Type B pancreatic cell (in vitro differentiated cells): ENCODE measurements at places on chromosomes 7 and 10.

DNA sequence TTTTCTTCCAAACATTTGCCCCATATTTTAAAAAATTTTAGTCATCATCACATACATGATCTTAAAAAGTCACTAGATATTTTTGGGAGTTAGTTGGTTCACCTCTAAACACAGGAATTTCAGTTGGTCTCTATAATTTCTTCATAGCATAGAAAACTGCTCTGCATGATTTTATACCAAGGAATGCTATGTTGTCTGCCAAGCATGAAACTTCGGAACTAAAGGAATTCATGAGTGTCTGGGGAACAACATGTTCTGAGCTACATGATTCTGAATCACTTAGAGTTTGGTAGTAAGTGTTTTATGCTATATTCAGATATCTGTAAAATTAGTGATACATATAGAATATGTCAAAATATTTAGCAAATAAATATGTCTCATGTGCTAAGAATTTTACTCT, 957.8 kb downstream of the GATA3 start:
- DNase-seq = no peak

DNA sequence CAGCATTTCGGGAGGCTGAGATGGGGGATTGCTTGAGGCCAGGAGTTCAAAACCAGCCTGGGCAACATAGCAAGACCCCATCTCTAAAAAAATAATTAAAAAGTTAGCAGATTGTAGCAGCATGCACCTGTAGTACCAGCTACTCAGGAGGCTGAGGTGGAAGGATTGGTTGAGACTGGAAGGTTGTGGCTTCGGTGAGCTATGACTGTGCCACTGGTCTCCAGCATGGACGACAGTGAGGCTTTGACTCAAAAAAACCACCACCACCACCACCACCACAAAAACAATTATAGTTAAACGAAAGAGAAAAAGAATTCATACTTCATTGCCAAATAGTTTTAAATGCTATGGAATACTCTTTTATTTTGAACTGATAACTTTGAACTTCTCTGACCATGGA, 63.4 kb downstream of the VTI1A start:
- DNase-seq = no peak

- no peak for DNase-seq
These were observed 333.7 kb upstream of the PODXL start for GRCh38 chr7:131890176-131890575.

- no peak for DNase-seq
These were observed 206.9 kb upstream of the PHYHIPL start for GRCh38 chr10:58969576-58969975.

- no peak for DNase-seq
These were observed 11.4 kb downstream of the XPNPEP1 start for GRCh38 chr10:109911903-109912302.

DNA sequence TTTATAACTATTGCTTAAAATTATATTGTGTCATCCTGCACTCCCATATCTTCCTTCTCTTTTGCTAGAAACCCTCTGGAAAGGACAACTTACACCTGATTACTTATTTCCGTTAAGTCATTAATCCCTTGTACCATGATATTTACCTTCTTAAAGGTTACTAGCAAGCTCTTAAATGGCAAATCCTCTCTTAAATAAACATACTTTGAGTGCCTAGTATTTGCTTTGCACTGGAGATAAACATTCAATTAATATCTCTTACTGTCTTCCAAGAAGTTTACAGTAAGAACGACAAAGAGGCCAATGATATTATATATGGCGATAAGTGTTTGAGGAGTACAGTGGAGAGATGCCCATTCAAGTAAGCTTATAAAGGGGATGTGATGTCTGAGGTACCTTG, 278.3 kb downstream of the HGF start:
- no peak for DNase-seq

GRCh38 chr10:67261300-67261797, 335.5 kb downstream of the LRRTM3 start:
- DNase-seq = no peak

DNA sequence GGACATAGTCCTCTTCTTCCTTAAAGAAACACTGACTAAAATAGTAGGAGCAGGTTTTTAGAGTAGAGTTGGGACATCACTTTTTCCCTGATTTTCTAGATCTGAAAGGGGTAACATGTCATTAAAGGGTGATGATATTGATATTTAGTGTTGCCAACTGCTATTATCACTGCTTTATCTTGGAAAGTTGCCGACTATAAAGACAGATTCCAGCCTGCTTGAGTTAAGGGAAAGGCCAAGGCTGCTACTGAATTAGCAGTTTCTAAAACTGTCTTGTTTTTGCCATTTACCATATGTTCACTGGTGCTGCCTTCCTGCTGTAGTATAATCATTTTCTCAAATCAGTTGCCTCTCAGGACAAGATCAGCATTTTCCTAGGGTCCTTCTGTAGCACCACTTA, 29.7 kb downstream of the AP3M1 start:
- no peak for DNase-seq

DNA sequence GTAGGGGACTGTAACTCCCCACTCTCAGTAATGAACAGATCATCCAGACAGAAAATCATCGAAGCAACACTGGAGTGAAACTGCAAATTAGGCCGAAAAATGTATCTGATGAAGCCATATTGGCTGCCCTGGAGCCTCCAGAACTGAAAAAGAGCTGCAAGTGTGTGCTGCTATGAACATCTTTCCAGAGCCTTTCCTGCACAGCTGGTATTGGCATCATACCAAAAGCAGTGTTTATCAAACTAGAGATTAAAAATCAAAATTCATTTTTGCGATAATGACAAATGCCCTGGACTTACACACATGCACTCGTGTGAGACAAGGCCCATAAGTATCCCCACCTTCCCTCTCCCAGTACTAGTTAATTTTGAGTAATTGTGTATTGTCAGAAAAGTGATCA, 6.8 kb upstream of the CLDN12 start:
- DNase-seq = no peak

- DNase-seq = no peak
These were observed 40.0 kb downstream of the C10orf120 start for GRCh38 chr10:122659651-122660050.

DNA sequence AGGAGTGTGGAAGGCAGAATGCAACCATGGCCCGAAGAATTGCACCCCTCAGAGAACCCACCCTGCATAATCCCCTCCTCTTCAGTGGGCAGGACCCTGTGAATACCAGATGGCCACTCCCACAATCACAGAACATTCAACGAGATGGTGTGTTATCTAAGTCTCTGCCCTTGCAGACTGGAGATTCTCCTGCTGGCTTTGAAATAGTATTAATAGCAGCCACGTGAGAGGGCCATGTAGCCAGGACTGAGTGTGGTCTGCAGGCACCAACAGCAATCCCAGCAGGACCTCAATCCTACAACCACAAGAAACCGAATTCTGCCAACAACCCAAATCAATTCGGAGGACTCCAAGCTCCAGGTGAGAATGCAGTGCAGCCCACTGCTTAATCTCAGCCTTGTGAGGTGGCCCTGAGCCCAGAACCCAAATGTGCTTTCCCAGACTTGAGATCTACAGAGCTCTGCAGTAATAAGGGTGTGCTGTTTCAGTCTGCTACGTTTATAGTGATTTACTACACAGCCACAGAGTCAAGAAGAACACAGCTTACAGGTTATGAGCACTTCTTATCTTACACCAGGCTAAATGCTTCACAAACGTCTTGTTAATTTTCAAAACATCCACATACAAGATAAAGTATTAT, 72.1 kb downstream of the VOPP1 start:
- DNase-seq = no peak

- peak; percentile 70 for DNase-seq
These were observed 2.1 kb downstream of the SP8 start for GRCh38 chr7:20784388-20785156.

- DNase-seq = no peak
These were observed 71.4 kb upstream of the PRSS58 start for GRCh38 chr7:142329062-142329790.

DNA sequence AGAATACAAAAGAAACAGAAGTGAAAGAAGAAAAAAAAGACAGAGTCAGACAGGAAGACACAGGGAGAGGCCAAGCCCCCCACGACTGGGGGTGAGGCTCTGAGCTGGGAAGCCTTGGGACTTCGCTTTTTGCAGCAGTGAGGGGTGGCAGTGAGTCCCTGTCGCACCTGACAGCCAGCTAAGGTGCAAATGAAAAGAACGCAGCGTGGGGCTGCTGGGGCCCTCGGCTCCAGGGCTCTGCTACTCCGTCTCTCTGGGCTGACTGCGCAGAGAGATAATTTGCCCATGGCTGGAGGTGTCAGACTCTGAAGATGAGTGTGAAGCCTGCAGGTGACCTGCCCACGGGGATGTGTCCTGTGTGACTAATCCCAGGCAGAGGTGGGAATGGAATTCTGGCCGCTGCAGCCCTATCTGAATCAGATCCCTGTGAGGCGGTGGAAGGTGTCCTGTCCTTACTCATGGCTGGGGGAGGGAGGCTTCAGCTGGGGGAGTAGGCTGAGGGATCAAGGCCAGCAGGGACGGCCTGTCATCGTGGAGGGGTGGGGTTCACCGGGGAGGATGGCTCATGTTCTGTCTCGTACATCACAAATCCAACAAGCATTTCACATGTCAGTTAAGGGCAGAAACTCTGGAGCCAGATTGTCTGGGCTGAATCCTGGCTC, 96.4 kb downstream of the SLIT1 start:
- DNase-seq = no peak

DNA sequence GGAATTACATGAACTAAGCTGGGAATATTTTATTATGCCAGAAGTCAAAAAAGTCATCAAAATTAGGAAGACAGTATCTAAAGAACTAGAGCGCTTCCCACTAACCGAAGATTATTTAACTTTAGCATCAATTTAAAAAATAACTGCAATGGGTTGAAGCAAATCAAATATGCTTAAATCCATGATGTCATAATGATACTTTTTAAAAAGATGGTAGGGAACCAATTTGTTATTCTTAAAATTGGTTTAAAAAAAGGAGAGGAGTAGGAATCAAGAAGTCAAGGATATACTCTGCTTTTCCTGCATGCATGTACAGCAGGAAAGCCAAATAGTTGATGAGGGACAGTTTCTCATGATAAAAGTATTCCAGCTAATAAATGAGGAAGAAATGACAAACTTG, 3.2 kb upstream of the ASAH2 start:
- no peak for DNase-seq

DNA sequence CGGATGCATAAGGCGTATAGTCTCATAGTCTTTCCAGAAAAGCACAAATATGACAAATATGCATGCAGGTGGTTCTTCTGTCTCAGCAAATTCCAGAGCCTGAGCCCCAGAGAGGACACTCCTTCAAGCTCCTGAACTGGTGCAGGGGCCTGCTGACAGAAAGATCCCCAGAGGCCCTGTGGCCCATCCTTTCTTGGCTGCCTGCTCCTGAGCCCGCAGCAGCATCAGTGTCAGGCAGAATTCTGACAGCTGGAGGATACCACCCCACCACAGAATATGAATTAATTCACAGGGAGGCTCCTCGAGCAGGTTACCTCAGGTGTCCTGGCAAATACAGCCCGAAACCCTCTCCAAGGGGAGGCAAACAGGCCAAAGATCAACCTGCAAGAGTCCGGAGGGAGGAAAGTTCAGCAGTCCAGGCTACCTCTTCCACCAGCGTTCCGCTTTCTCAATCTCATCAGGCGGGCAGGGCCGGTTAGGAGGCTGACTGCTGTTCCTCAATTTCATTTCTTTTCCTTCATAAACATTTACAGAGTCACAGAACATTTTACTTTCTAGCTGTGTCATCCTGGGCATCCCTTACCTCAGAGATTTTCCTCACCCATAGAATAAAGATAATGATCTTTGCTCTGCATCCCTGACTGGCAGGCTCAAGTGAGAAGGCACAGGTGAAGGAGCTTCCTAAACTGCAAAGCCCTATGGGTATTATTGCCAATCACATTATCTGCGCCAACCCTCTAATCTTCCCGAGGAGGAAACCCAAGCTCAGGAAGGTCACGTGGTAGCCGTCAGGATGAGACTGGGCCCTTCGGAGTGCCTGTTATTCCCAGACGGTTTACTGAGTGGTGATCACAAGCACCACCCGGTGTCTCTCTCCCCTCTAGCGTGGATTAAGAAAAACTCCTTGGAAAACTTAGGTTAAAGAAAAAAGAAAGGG, 1.4 kb downstream of the DNAJB12 start:
- DNase-seq = no peak

GRCh38 chr7:49091089-49091488, 166.7 kb downstream of the CDC14C start:
- no peak for DNase-seq

DNA sequence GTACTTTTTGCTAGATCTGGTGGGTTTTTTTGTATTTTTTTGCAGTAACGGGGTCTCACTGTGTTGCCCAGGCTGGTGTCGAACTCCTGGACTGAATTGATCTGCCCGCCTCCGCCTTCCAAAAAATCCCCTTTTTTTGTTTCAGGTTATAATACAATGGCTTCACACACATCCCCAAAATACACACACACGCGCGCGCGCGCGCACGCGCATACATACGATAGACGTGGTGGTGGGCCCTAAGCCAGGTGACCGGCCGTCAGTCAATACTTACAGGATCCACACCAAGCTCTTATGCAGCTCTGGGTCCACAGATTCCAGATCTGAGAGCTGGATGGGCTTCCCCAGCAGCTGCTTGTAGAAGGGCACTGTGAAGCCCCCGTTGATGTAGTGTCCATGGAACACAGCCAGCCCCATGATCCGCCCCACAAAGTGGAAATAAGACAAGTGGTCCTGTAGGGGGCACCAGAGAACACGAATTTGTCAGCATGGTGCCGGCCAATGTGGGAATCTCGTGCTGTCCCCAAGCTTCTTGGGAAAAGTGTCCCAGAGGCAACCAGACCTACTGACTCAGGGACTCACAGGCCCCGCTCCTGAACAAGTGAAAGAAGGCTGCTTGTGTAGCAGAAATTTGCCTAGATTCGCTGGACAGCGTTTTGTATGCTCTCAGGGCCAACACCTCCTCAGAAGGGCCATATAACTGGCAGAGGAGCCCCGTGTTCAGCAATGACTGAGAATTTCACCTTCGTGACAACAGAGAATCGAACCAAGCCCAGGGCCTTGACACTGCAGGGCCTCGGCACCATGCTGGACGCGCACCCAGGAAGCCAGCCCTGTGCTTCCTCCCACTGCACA, 103.6 kb downstream of the SMURF1 start:
- DNase-seq = no peak

GRCh38 chr10:27433976-27434375, 70.1 kb upstream of the RAB18 start:
- DNase-seq = no peak

- no peak for DNase-seq
These were observed 3.0 kb upstream of the GSAP start for GRCh38 chr7:77419102-77419501.

GRCh38 chr7:125775317-125775716, 845.7 kb upstream of the POT1 start:
- no peak for DNase-seq

GRCh38 chr10:91137822-91138221, 82.6 kb upstream of the PCGF5 start:
- DNase-seq = no peak

DNA sequence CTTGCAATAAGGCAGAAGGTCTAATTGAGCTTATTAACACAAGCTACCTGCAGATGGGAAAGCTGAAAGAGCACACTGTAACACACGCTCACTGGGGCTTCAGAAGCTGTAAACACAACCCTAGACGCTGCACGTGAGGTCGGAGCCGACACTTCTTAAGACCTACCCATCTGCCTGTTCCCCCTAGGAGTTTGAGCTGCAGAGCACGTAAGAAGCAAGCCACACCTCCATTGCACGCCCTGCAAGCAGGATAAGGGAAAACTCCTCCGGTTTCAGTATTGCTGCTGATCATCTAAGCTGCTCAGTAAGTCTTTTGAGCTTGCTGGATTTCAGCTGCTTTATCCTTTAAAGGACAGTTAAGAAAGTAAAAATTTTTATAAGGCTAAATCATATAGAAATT, 244.0 kb upstream of the ZWINT start:
- no peak for DNase-seq

GRCh38 chr7:96310110-96310509, 11.8 kb downstream of the SLC25A13 start:
- no peak for DNase-seq

- no peak for DNase-seq
These were observed 90.7 kb upstream of the C1QL3 start for GRCh38 chr10:16612115-16612980.
